Activated naive CD8-positive, alpha-beta T cell treated with anti-CD3 and anti-CD28 coated beads, Interleukin-2, amount 10 ng/mL, durations not matched to agents 7 days and 5 days (primary cell): ENCODE measurements at places on chromosomes 5 and 9. TPM values are rescaled to one million over a fixed set of nuclear protein-coding genes. Genes with fewer than 3 reads are reported as not detected.

- no peak for DNase-seq
These were observed 19.5 kb downstream of the TLE1 start for GRCh38 chr9:81669866-81670265.

- DNase-seq: no peak
These were observed 17.1 kb downstream of the TMEM8B start for GRCh38 chr9:35845824-35846771.

Gene MEIKIN
- 0.55 TPM for total RNA-seq

DNA sequence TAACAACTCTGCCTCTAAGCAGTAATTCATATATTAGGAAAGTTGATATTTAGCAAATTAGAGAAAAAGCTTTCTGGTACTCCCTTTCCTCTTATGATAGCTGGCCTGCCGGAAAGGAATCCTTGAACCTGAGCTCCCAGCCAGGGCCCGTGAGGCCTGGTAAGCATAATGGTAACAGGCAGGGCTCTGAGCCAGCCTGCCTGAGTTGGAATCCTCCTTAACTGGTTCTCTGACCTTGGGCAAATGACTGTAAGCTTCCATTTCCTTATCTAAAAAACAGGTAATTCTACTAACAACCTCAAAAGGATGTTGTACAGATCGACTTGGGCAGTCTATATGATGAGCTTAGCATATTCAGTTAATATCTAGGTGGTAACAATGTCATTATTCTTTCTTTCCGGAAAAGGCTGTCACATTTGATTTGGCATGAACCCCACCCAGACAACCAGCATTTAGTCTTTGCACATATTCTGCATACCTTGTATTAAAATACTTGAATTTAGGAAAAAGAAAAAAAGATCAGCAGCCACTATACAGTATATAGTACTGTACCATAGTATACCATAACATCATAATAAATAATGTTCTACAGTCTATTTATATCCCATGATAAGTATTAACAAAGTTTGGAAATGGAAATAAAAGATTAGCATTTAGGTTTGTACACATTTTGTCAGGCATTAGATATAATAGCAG lies 55.7 kb upstream of the MAP3K1 start:
- DNase-seq: no peak

GRCh38 chr5:107803728-107804127 lies 133.0 kb upstream of the EFNA5 start:
- DNase-seq: no peak

Gene CNTFR
- total RNA-seq: not detected

DNA sequence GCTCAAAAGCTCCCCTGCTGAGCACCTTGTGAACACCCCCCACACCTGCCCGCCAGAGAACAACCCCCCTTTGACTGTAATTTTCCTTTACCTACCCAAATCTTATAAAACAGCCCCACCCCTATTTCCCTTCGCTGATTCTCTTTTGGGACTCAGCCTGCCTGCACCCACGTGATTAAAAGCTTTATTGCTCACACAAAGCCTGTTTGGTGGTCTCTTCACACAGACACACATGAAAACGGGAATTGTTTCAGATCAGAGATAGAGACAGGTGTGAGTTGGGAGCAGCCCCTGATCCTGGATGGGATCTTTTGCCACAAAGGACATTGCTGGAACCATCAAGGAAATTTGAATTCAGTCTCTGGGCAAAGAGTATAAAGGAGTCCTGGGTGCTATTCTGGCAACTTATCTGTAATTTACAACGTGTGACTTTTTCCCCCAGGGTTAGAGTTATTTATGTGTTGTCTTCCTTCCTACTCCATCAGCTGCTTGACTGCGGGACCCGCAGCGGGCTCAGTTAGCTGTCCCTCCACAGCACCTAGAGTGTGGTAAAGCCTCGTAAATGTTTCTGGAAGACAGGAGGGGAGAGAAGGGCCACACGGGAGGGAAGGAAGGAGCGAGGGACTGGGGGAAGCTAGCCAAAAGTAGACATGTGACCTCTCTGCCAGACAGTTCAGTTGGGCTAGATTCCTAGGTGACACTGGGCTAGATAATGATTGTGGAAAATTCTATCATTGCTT lies 437.0 kb downstream of the ZNF608 start:
- DNase-seq: no peak

Gene NME5
- total RNA-seq: not detected

DNA sequence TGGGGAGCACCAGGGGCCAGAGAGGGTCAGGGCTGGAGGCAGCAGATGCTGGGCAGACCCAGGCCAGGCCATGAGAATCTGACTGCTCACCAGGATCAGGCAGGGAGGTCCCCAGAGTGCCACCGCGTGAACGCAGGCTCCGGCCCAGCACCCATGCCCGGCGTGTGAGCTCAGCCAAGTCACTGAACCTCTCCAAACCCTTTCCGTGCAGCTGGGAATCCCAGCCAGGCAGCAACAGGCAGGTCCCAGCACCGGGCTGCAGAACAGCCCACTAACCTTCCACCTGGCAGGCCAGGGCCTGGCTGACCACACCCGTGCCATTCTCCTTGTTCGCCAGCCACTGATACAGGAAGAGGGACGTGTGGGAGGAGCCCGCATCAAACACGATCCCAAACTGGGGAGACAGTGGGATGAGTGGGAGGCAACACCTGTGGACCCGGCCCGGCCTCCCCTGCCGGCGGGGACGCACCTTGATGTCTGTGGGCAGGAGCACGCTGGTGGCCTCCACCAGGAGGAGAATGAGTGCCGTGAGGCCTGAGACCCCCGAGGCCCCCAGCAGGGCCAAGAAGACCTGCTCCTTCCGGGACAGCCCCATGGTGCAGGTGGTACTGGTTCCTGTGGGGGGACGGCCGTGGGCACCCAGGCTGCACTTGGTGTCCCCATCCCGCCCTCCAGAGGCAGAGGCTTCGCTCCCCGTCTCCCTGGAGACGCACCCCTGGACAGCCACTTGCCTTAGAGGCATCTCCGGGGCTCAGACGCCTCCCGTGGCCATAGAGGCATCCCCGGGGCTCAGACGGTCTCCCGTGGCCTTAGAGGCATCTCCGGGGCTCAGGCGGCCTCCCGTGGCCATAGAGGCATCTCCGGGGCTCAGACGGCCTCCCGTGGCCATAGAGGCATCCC lies 3.2 kb downstream of the ENTPD8 start:
- peak; percentile 31 for DNase-seq
